ENCODE measurements at places on chromosomes 5 and 9.

DNA sequence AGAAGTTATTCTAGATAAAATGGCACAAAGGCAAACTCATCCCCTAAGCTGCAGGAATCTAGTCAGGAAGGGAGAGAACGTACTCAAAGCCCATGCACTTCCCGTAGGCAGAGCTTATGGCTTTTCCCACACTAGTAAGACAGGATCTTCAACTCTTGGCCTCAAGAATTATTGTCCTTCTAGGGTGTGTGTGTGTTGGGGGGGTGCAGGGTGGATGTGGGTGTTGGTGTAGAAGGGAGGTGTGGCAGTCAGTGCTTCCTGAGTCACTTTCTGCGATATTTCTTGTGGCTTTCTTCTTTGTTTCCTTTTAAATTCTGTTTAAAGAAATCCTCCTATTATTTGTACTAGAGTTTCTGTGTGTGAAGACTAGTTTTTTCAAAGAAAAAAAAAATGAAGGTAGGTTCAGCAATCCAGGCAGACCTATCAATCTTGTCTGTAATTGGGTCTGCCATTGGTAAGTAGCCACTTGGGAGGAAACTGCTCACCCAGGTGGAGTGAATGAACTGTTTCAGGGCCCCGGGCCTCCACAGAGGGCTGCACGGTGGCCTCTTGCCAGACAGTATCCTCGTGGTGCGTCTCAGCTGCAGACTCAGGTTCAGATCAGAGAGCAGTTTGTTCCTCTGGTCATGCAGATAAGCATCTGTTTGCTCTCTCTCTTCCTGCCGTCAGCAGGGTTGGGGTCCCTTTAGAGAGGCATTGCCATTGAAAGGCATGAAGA, 131.9 kb downstream of the NPR3 start:
- no peaks in the 10 kb centered on the region for H3K4me1 ChIP-seq
- DNase-seq = no peak
- no peaks in the 10 kb centered on the region for H3K36me3 ChIP-seq
- no peaks in the 10 kb centered on the region for H3K27me3 ChIP-seq
- no peak overlapping the region for H3K4me3 ChIP-seq

DNA sequence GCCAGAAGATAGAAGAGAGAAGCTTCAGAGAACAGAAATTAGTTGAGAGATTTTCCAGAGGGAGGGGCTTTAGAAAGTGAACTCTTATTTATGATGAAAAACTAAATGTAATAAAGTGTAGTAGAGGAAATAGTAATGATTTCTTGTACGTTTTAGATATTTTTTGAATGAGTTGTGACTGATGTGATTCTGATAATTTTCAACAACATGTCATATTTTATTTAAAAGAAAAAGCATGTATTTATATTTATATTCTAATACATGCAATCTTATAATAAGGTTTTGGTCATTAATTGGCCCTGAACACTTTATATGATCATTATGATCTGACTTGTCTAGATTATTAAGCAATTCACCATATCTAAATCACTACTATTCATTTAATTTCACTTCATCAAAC, 735.2 kb upstream of the CDH9 start:
- no peak for DNase-seq
- H3K27ac ChIP-seq = no peak overlapping the region
- H3K36me3 ChIP-seq = no peaks in the 10 kb centered on the region
- H3K27me3 ChIP-seq = no peaks in the 10 kb centered on the region

DNA sequence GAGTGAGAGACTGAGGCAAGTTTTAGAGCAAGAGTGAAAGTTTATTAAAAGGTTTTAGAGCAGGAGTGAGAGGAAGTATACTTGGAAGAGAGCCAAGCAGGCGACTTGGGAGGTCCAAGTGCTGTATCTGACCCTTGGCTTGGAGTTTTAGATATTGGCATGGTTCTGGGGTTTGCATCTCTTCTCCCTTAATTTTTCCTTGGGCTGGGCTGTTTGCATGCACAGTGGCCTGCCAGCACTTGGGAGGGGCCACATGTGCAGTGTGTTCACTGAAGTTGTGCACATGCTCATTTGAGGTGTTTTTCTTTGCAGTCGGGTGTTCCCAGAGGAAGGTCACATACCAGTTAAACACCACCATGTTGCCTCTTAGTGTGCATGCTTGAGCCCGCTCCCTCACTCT, 464.1 kb downstream of the DMRT2 start:
- H3K27me3 ChIP-seq = no peaks in the 10 kb centered on the region
- H3K36me3 ChIP-seq = no peaks in the 10 kb centered on the region
- no peaks in the 10 kb centered on the region for H3K4me1 ChIP-seq
- no peak for DNase-seq

DNA sequence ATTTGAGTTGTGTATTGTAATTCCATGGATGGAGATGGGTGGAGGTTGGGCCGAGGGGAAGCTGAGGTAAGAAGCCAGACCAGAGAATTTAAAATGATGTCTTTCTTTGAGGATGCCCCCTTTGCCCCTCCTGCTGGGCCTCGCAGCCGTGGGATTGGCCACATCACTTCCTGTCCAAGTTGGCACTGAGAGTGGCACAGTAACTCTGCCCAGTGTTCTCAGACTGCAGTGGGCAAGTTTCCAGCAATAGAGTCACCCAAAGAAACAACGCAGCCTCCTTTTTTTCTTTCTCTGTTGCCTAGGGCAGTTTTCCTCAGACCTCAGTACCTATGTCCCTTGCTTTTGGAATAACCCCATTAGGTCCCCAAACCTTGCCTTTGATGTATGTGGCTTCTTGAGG, 306.6 kb upstream of the DMRT1 start:
- no peak for DNase-seq
- H3K27ac ChIP-seq = no peak overlapping the region
- H3K4me3 ChIP-seq = no peak overlapping the region
- no peaks in the 10 kb centered on the region for H3K4me1 ChIP-seq

GRCh38 chr5:97844797-97845196, 661.8 kb upstream of the RIOK2 start:
- H3K27me3 ChIP-seq = no peaks in the 10 kb centered on the region
- no peak overlapping the region for H3K4me3 ChIP-seq
- no peak for DNase-seq
- H3K4me1 ChIP-seq = no peaks in the 10 kb centered on the region
- no peaks in the 10 kb centered on the region for H3K36me3 ChIP-seq
- H3K27ac ChIP-seq = no peak overlapping the region
